ENCODE measurements at places on chromosomes 7 and 10. TPM values are rescaled to one million over a fixed set of nuclear protein-coding genes. Genes with fewer than 3 reads are reported as not detected.

The MEIG1 gene
- 0.72 TPM for total RNA-seq

The SPDYE16 gene
- not detected for total RNA-seq

The NRG3 gene
- 1.6 TPM for total RNA-seq

GRCh38 chr7:105346593-105347322 is 42.0 kb downstream of the SRPK2 start:
- no peaks in the 10 kb centered on the region for H3K36me3 ChIP-seq
- H3K4me3 ChIP-seq, result no peak overlapping the region
- no peak for DNase-seq
- no peak overlapping the region for H3K27ac ChIP-seq

The MNX1 gene
- total RNA-seq, result 0.20 TPM

The PNLIPRP1 gene
- not detected for total RNA-seq

GRCh38 chr7:583410-584121 is 63.9 kb upstream of the PDGFA start:
- H3K36me3 ChIP-seq, result peaks cover 63% of the 10 kb centered on the region
- DNase-seq, result no peak
- no peak overlapping the region for H3K27ac ChIP-seq
- H3K4me3 ChIP-seq, result no peak overlapping the region
- H3K4me1 ChIP-seq, result no peaks in the 10 kb centered on the region

- no peak overlapping the region for H3K4me3 ChIP-seq
- H3K36me3 ChIP-seq, result no peaks in the 10 kb centered on the region
- no peak for DNase-seq
- H3K27me3 ChIP-seq, result no peaks in the 10 kb centered on the region
- no peak overlapping the region for H3K27ac ChIP-seq
- H3K4me1 ChIP-seq, result no peaks in the 10 kb centered on the region
Measured at GRCh38 chr7:3277604-3278572, 23.2 kb upstream of the SDK1 start.

The PPP1R17 gene
- total RNA-seq, result 1.7 TPM

GRCh38 chr7:137462074-137462715 is 118.7 kb upstream of the PTN start:
- no peak overlapping the region for H3K4me3 ChIP-seq
- H3K27me3 ChIP-seq, result no peaks in the 10 kb centered on the region
- no peaks in the 10 kb centered on the region for H3K36me3 ChIP-seq
- H3K4me1 ChIP-seq, result no peaks in the 10 kb centered on the region

DNA sequence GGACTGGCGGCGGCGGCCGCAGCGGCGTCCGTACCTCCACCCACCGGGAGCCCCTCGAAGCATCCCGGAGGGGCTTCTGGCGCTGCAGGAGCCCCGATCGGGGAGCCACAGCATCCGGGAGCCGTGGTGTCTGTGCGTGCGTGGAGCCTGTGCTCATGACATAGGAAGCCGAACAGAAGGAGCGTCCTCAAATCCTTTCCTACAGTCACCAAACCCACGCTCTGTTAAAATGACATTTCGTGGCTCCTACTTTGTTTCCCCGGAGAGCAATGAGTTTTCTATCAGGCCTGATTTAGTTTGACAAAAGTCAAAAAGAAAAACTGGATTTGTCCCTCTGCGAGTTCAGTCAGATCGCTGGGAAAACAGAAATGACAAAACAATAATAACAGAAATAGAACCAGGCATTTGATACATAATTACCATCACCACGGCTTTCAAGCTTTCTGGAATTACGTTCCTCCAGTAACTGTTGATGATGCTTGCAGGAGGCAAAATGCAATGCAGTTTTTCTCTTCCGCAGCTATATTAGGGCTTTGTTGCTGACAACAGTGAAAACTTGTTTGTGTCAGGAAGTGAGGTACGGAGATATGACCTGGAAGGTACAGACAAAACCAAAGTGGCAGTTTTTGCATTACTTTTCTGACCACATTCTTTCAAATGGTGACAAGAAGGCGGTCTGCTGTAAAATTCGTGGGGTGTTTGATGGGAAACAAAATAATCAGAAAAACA is 219.3 kb upstream of the MKLN1 start:
- no peaks in the 10 kb centered on the region for H3K36me3 ChIP-seq
- peaks cover 10% of the 10 kb centered on the region for H3K4me1 ChIP-seq
- H3K27me3 ChIP-seq, result no peaks in the 10 kb centered on the region

The MINDY4 gene
- total RNA-seq, result 3.1 TPM

The ADRB1 gene
- 0.13 TPM for total RNA-seq

The CALML5 gene
- total RNA-seq, result not detected

The TMEM184A gene
- total RNA-seq, result 1.5 TPM

DNA sequence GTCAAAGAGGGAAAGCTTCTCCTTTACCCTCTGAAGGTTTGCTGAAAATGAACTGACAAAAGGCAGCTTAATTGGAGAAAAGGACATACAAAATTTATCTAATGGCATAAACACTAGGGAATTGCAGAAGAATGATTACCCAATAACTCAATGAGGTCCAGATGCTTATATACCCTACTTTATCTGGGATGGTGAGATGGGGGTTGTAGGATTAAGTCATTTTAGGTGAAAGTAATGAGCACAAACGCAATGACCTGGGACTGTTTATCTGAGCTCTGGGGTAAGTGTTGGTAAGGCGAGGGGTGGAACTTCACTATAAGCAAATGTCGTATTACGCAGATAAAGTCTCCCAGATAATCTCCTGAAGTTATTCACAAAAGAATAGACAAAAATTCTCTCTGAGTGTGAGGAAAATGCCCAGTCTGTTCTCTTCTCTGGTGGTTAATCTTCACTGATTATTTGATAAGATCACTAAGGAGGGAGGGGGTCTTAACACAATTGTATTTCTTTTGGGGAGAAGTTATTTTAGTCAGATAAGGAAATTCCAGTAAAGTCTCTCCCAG is 1067.8 kb downstream of the DNAJB9 start:
- peaks cover 9% of the 10 kb centered on the region for H3K36me3 ChIP-seq
- H3K27me3 ChIP-seq, result no peaks in the 10 kb centered on the region
- H3K27ac ChIP-seq, result no peak overlapping the region
- no peak overlapping the region for H3K4me3 ChIP-seq

The CNNM1 gene
- total RNA-seq, result 0.33 TPM

The RBM20 gene
- 0.17 TPM for total RNA-seq

The ZP3 gene
- total RNA-seq, result 1.3 TPM

DNA sequence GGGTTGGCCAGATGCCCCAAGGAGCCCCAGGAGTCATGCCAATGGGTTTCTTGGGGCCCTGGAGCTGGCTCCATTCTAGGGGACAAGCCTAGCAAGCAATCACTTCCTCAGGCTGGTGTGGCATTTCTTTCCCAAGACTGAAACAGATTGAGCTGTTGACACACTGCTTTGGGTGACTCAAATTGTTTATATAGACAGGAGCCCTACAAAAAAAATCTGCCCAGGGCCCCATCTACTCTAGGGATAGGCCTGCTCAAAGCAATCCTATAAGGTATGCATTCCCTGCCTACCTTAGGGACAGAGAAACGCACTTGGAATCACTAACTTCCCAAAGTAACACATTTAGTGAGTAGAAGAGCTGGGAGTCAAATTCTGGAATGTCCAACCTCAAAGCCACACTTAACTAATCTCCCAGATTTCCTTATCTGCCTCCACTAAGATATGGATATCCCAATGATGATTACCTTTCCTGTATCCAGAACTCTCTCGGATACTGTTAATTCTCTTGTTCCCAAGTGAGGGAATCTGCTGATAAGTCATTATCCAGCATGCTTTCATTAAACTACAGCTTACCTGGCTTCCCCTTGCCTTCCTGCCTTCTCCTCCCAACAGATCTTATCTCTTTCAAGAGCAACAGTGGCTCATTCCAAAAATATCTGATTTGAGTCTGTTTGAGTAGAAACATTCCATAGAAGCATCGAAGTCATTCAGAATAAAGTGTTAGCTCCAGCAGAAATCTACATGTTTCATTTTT is 3.1 kb downstream of the ABLIM1 start:
- H3K36me3 ChIP-seq, result no peaks in the 10 kb centered on the region
- no peak overlapping the region for H3K27ac ChIP-seq
- no peaks in the 10 kb centered on the region for H3K4me1 ChIP-seq
- H3K27me3 ChIP-seq, result no peaks in the 10 kb centered on the region

- H3K36me3 ChIP-seq, result peaks cover 24% of the 10 kb centered on the region
- H3K27me3 ChIP-seq, result no peaks in the 10 kb centered on the region
- no peaks in the 10 kb centered on the region for H3K4me1 ChIP-seq
- no peak overlapping the region for H3K27ac ChIP-seq
- peak overlapping the region; percentile 91 for H3K4me3 ChIP-seq
Measured at GRCh38 chr7:104207348-104207730, 474 bp downstream of the ORC5 start.

The HOXA5 gene
- total RNA-seq, result not detected

The GATA3 gene
- total RNA-seq, result 0.31 TPM

- peaks cover 16% of the 10 kb centered on the region for H3K27me3 ChIP-seq
- no peaks in the 10 kb centered on the region for H3K4me1 ChIP-seq
- peak overlapping the region; percentile 47 for H3K4me3 ChIP-seq
- peaks cover 27% of the 10 kb centered on the region for H3K36me3 ChIP-seq
- H3K27ac ChIP-seq, result no peak overlapping the region
Measured at GRCh38 chr7:150343225-150343624, 1.8 kb upstream of the RARRES2 start.

The XPNPEP1 gene
- total RNA-seq, result 71.3 TPM

The GIMAP5 gene
- total RNA-seq, result not detected

GRCh38 chr10:119550827-119551226 is 8.3 kb upstream of the RGS10 start:
- no peaks in the 10 kb centered on the region for H3K27me3 ChIP-seq
- no peak overlapping the region for H3K4me3 ChIP-seq
- no peaks in the 10 kb centered on the region for H3K36me3 ChIP-seq
- no peak overlapping the region for H3K27ac ChIP-seq
- no peak for DNase-seq

DNA sequence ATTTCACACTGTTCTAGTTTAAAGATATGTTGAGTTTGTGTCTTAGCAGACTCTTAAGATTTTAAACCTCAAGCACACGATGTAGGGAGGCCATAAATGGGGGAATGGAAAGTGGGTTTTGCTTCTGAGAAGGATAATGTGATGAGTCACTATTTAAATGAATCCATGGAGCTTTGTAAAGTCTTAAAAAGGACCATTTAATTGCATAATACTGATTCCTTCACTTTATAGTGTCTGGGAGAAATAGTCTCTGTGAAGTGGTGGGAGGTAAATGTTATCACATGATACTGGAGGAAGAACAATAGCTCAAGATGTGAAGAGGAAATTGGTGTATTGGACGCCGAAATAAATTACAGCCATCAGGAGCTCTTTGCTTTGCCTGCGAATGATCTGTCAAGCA is 84.0 kb upstream of the MYO3A start:
- peaks cover 8% of the 10 kb centered on the region for H3K4me1 ChIP-seq
- DNase-seq, result no peak
- H3K27ac ChIP-seq, result no peak overlapping the region
- no peaks in the 10 kb centered on the region for H3K27me3 ChIP-seq
- no peaks in the 10 kb centered on the region for H3K36me3 ChIP-seq
- no peak overlapping the region for H3K4me3 ChIP-seq
